ENCODE measurements at places on chromosomes 3 and 15.

- DNase-seq, result no peak
Observed at GRCh38 chr3:44993471-44994205, 17.6 kb downstream of the EXOSC7 start.

- peak; percentile 44 for DNase-seq
Observed at GRCh38 chr15:77002954-77003912, 8.3 kb downstream of the PSTPIP1 start.

GRCh38 chr3:13728487-13728886 lies 151.4 kb downstream of the WNT7A start:
- no peak for DNase-seq

DNA sequence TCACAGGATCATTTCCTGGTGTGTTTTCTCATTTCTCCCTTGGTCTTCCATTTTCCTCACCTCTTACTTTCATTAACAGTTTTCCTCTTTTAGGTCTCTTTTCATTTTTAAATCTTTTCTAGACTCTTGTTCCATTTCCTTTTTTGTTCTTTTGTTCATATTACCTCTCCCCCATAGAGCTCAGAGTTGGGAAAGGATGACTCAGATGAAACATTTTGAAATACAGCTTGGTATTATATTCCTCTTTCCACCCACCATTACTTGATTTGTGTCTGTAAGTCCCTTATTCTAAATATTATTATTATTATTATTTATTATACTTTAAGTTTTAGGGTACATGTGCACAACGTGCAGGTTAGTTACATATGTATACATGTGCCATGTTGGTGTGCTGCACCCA lies 153.1 kb downstream of the VGLL3 start:
- no peak for DNase-seq

GRCh38 chr3:64331605-64332004 lies 106.3 kb upstream of the PRICKLE2 start:
- DNase-seq, result no peak

DNA sequence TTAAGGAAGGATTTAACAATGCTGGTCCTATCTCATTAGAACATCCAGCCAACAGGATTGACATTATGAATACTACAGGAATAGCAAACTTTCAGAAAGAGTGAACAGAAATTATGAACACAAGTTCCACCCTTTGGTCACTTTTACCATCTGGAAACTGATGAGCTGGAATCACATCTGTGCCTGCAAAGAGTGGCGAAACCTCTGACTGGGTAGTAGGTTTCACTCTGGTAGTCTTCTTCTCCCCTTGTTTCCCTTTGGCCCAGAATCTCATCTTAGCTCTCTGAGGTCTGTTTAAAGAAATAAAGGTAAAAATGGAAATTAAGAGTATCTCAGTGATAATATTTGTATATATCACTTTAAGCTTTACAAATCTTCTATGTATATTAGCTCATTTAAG lies 73.1 kb downstream of the NR2E3 start:
- no peak for DNase-seq

DNA sequence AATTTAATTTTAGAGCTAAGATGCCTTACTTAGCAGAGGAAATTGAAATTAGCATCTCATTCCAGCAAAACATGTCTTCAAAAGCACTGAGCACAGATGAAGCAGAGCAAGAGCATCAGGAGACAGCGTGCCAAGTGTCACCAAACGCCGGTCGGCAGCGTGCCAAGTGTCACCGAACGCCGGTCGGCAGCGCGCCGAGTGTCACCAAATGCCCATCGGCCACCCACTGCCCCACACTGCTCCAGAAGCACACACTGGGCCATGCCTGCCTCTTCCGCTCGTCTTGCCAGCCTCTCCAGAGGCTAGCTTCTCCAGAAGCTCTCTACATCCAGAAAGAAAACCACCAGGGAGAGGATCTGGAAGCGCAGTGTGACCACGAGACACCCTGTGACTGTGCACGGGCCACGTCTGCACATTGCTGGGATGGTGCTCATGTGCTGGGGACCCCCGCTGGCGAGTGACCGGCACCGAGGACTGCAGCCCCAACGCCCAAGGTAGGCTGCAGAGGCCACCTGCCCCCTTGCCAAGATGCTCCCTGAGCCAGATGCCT lies 37.8 kb downstream of the CYFIP1 start:
- DNase-seq, result no peak

GRCh38 chr15:61146931-61147230 lies 82.2 kb downstream of the RORA start:
- DNase-seq, result no peak

DNA sequence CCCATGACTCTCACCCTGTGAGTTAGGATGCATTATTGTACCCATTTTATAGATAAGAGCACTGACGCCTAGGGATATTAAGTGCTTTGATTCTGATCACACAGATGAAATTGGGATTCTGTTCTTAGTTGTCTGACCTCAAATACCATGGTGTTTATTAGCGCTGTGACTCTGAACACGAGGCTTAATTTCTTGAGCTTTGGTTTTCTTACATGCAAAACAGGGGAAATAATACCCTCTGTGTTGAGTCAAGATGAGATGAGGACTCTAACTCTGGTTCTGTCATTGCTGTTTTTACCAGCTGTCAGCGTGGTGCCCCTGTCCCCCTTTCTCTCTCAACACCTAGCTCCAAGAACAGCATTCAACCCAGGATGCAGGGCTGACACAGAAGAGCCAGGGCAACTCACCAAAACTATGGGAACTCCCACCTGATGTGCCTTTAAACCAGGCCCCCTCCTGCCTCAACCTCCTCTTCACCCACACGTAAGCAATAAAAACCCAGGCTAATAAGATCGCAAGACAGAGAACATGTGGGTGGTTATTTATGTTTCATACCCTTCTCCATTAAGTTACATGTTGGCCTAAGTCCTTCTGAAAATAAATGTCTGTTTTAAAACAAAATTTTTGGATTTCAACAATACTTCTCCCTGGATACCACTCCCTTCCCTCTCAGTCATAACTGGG lies 100.1 kb upstream of the SPATA12 start:
- DNase-seq, result no peak

GRCh38 chr3:29554566-29554965 lies 273.7 kb downstream of the RBMS3 start:
- no peak for DNase-seq

- DNase-seq, result no peak
Observed at GRCh38 chr3:43473737-43474136, 148.1 kb downstream of the ANO10 start.

- DNase-seq, result no peak
Observed at GRCh38 chr3:18134386-18135059, 290.6 kb downstream of the SATB1 start.

- DNase-seq, result no peak
Observed at GRCh38 chr15:40282869-40283614, at the start of gene ANKRD63. ANKRD63 (minus strand) TSS chr15:40283064; CDS start chr15:40282586, 478 bp downstream.

- DNase-seq, result no peak
Observed at GRCh38 chr3:256501-256900, 59.9 kb downstream of the CHL1 start.

DNA sequence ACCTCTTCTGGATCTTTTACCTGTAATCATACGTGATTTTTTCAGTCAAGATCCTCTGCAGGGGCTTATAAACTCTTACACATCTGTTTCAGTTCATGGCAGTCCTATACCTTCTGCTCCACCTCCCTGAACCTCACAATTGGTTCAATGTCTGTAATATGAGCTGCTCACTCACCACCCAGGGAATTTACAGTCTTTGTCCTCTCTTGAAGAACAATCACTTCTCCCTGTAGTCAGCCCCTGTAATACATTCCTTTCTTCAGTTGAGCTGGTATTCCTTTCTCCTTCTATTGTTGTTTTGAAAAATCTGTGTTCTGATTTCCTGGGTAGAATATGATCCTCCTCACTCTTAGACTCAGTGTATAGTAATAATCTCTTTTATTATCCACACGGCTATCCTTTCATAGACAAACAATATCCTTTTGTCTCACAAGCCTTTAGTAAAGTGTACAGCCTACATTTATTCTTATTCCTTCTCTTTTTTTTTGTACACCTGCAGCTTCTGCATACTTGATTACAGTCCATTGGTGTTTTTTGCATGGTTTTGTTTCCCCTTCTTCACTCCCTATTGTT lies 101.8 kb downstream of the NECTIN3 start:
- no peak for DNase-seq

GRCh38 chr3:66075281-66075680 lies 36.6 kb upstream of the MAGI1 start:
- DNase-seq, result no peak

GRCh38 chr3:31187380-31187779 lies 292.9 kb upstream of the GADL1 start:
- DNase-seq, result no peak

- DNase-seq, result no peak
Observed at GRCh38 chr15:72445426-72445825, 28.7 kb upstream of the ARIH1 start.

GRCh38 chr3:77931255-77932009 lies 891.5 kb downstream of the ROBO2 start:
- no peak for DNase-seq

DNA sequence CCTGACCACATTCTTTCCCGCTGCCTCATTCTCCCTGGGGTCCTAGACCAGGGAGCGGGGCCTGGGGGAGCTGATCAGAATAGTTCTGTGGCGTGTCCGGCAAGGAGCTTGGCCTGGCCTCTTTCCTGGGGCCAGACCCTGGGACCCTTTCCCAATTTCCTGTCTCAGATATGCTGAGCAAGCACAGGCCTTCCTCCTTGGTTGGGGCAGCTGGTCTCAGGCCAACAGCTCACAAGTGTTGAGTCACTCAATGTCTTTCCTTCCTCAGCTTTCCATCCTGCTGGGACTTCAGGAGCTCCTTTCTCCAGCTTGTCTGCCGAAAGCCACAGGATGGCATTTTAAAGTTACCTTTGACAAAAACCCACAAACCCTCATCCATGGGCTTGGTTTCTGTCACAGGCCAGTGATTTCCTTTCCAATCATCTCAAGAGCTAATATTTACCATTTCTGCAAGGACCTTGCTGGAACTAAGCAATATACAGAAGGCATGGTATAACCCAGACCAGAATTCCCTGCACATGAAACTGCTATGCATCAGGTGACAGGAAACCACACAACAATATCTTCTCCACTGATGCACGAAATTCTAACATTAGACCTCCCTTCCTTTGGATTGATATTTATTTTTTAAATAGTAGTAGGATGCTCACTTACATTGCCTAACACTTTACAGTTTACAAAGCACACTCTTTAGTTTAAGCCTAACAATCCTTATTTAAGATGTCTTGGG lies 19.5 kb upstream of the TIMP4 start:
- DNase-seq, result no peak

DNA sequence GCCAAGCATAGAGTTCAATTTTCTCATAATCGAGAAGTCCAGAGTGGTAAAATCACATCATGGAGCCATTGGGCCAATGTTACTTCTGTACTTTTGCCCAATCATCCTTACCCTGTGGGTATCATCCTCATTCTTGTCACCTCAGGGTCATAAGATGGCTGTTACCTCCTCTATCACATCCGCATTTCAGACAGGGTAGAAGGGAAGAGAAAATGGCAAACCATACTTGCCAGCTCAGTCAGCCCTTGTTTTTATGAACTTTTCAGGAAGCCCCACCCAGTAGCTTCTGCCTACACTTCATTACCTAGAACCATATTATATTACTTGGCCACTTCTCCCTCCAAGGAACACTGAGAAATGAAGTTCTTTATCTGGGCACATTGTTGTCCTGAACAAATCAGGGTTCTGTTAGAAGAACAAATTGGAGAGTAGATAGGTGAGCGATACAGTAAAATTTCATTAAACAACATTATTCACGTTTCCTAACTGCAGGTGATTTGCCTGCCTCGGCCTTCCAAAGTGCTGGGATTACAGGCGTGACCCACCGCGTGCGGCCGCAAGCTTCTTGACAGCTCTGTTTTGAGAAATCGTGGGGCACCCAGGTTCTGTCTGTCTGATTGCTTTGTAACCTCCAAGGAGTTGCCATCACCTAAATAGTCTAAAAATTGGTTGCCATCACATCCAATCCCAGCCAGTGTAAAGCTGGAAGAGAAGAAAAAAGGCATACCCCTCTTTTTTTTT lies 34.5 kb upstream of the RPN1 start:
- DNase-seq, result no peak

DNA sequence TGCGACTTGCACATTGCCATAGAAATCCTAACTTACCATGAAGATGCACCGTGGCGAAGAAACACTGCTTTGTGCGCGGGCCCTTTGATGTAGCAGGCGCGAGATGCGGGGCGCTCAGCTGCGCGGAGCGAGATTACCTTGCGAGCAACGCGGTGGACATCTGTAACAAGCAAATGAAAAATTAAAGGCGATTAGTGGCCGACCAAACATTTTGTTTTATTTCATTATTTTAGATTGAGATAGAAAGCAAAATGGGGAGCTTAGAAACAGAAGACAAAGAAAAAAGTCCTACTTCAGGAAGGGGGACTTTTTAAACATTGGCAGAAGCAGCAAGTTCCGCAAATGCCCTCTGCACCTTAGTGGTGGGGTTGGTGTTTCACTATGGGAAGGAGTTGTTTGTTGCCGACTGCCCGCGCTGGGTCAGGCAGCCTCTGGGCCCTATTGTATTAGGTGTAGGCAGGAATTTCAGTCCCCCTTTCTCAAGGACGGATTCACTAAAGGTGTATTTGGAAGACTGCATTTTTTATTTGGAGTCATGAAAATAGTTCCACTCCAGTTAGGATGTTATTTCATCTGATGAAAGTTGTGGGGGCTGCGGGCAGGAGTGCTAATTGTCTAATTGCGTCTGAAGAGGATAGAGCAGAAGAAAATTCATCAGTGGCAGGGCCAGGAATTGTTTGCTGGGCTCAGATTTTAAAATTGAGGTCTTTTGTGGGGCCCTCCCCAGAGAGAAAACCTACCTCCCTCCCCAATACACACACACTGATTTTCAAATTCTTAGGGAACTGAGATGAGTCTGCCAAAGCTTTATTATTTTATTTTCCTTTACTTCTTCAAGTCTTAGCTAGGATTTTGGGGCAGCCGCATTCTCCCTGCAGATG lies 17.4 kb downstream of the ZIC4 start:
- no peak for DNase-seq

DNA sequence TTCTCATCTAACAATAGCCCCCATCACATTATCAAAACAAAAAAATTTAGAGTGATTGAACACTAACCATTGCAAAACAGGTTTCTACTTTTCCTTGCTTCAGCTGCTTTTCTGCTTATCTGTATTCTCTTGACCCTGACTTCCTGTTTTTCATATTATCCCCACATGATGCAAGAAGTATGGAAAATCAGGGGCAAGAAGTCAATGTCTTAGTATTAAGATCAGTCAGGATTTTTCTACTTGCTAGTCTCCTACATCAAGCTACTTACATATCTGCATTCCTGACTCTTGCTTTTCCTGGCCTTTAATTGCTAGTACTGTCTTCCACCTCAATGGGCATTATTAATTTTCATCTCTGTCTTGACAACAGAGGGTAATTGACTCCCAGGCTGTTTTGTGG lies 300.2 kb downstream of the OTOL1 start:
- no peak for DNase-seq

All from T follicular helper cell (primary cell).